Fibroblast of pulmonary artery (primary cell): ENCODE measurements at places on chromosomes 3 and 15.

GRCh38 chr15:42632105-42632675, 56.8 kb downstream of the STARD9 start:
- no peak for DNase-seq

- peak; percentile 78 for DNase-seq
Observed at GRCh38 chr15:41790756-41791546, 16.7 kb downstream of the MAPKBP1 start.

DNA sequence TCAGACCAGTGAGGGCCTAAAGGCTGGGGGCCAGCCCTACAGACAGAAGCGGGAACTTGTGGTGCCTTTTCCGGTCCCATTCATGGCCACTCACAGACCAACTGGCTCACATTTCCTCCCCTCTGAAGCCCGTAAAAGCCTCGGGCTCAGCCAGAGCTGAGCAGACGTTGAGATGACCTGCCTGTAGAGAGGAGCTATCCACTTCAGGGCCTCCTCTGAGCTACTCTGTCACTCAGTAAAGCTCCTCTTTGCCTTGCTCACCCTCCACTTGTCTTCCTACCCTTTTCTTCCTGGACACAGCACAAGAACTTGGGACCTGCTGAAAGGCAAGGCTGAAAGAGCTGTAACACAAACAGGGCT, 53.5 kb downstream of the SLMAP start:
- DNase-seq = no peak

- DNase-seq = peak; percentile 66
Observed at GRCh38 chr3:77254967-77255831, 215.3 kb downstream of the ROBO2 start.

DNA sequence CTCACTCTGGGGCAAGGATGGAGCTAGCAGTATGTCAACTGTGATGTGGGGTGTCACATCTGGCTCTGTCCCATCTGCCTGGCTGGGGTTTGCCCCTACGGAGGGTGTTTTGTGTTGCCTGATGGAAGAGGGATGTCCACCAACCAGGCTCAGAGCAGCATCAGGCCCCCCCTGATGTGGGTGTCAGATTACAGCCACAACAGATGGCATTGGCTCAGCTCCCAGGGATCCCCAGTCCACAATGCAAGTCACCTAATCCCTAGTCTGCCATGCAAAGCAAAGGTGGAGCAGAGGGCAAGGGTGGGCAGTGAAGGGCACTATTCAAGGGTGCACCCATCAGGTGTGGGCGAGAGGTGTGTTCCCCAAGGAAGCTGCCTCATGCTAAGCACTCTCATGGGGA, 48.9 kb upstream of the AMOTL2 start:
- DNase-seq = peak; percentile 23

GRCh38 chr3:182986021-182986420, 5.7 kb upstream of the DCUN1D1 start:
- DNase-seq = no peak

DNA sequence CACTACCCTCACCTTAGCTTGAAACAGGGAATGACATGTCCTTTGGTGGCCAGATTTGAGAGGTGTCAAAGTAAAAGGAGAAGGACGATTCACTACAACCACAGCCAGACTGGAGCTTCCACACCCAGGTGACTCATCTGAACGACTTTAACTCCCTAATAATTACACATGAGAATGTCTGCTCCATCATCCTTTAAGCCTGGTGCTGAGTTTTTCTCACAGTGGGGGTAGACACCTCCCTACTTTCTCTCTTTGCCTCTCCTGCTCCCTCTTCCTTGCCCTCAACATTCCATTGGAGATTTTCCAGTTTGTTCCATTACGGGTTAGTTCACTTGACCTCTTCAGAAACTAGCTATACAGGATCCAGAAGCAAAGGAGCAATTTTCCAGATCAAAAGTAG, 154.3 kb upstream of the BHLHE40 start:
- peak; percentile 56 for DNase-seq

GRCh38 chr15:73897441-73898261, 24.3 kb downstream of the TBC1D21 start:
- DNase-seq = peak; percentile 78

DNA sequence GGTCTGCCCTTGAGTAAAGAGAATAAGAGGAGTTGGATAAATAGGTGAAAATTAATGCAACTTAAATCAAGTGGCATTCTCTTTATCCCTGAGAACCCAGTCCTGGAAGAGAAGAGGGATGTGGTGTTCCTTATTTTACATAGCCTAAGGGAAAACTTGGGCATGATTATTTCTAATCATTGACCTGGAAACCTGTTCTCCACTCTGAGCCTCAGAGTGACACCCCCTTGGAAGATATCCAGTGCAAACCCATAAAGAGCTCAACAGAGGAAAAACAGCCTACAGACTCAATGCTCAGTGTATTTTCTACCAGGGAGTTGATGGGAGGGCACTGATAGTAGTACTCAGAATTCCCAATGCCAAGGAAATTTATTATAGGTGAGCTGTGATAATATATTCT, 22.0 kb downstream of the SLC15A2 start:
- no peak for DNase-seq

DNA sequence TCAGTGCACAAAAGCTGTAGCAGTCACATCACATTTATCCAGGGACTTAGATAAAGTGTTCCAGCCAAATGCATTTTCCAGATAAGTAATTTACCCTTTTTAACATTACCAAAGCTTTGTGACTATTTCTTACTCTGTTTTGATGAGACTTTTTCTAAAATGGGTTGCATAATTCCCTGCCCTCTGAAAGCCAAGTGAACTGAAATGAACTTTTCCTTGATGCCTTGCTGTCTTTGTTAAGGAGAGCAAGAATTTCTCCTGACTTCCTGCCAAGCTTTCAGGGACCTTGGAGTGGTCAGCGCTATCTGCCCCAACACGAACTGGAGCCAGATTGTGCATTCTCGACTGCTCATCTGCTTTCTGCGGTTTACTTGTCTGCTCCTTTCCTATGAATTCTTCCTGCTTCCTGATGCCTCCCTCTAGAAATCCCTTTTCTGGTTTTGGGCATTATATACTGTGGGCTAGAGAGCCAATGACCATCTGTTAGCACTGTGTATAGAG, 34.8 kb downstream of the EIF4E3 start:
- peak; percentile 87 for DNase-seq
